ENCODE measurements at places on chromosomes 3 and 15.

- DNase-seq: no peak
Observed at GRCh38 chr3:172478116-172478515, 29.9 kb upstream of the GHSR start.

- DNase-seq: no peak
Observed at GRCh38 chr15:70169147-70169546, 71.4 kb upstream of the TLE3 start.

DNA sequence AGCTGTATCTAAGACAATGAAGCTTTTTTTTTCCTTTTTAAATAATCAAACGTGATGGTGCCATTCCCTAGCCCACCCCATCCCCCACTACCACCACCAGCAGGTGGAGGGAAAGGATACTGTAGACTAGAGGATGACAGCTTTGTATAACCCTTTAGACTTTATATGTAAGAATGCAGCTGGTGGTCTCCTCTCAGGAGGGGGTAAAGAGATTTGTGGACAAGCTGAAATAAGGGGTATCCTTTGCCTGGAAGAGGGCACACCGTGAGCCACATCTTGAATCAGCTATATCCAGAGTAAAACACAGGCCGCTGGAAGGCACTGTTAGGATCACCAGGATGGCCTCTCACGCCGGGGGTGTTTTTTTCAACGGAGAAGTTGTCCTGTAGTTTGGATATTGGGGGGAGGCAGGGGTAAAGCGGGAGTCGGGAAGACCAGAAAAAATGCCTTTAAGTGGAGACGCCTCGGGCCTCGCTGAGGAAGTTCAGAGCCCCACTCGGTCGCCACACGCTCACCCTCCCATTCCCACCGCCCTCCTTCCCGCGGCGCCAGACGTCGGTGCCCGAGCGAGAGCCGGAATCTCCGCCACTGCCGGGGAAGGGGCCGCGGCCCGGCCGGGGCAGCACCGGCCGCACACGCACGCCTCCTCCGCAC, 986 bp downstream of the KPNA4 start:
- DNase-seq: peak; percentile 37

- DNase-seq: no peak
Observed at GRCh38 chr3:53941950-53942349, 50.3 kb upstream of the SELENOK start.

GRCh38 chr15:40146037-40146436, 14.8 kb upstream of the BUB1B start:
- no peak for DNase-seq

DNA sequence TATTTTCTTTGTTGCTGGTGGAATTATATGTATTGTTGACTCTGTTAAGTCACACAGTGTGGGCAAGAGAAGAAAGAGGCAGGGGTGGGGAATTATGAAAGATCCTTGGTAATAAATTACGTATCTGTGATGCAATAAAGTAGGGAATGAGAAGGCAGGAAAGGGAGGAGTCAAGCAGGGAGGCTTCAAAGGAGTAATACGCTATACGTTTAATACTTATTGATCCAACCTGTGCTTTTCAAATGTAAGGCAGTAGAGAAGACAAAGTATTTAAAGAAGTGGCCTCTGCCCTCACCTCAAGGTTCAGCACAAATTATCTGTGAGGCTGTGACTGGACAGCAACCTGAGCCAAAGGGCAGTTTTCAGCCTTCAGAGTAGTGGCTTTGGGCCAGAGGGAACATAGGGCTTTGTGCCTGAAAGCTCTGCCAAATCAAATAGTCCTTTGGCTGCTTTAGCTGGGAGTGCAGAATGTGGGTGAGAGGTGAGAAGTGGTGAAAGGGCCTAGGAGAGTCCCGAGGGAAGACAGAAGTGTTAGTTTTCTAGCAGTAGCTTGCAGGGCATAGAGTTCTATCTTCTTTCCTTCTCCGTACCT, 1.2 kb upstream of the PLIN1 start:
- no peak for DNase-seq

DNA sequence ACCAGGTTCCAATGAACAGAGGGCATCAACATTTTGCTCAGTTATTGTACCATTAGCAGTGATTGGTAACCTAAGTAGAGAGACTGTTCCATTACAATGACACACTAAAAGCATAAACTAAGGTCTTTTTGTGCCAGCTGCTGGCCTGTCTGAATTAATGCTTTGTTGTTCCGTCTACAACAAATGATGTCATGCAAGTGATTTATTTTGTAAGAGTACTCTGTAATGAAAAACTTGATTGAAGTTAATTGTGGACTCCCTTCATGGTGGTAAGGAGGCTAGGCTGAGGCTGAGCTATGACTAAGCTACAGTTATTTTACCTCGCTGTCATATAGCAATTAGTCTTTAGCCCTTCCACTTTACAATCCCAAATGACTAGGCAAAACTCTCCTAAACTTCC, 23.2 kb downstream of the RCN2 start:
- no peak for DNase-seq

- DNase-seq: no peak
Observed at GRCh38 chr3:14524920-14525660, 15.1 kb downstream of the GRIP2 start.

DNA sequence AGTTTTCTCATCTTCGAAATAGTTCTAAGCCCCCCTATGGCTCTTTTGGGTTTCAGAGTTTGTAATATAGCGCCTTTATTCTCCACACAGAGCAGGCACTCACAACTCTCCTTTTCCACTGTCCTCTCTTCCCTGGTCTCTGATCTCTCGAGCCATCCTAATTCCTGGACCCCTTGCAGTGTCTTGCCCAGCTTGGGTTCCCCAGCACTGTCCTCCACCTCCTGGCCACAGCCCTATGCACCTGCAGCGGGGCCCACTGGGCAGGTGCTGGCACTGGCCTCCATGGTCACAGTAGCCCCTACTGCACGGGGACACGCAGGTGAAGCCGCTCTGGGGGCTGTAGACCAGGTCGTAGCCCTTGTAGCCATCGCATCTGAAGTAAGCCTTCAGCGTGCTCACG, 27.9 kb downstream of the MUC20 start:
- no peak for DNase-seq

DNA sequence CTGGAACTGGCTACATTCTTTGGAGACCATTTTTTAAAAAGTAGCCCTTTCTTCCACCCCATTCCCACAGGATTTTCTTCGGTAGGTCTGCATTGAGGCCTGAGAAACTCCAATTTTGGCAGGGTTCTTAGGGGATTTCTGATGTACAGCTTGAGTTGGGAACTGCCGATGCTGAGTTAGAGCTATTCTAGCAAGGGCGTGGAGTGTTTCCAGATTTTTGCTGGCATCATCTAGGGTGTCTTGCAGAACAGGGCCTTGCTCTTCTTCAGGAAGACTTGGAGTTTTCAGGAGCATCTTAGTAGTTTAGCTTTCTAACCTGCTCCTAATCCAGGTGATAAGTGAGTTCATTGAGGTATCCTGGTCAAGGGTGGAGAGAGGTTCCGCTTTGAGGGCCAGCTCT, 41.0 kb downstream of the SV2B start:
- DNase-seq: no peak

DNA sequence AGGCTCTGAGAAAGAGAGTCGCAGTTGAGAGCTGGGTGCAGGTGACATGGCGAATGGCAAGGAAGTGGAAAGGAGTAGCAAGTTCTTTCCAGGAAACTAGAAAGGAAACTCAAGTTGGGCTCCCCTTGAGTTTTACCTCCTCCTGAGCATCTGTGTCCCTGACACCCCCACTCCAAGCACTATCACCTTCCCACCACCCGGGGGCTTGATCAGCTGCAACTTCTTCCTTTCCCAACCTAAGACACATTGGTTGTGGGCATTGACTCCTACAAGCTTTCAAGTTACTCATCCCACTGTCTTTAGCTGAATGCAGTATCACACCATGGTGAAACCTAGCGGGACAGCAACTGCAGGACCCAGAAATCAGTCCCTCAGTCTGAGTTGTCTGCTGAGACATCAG, 256.6 kb upstream of the NR2F2 start:
- no peak for DNase-seq
